ENCODE measurements at places on chromosomes 1 and 21.

DNA sequence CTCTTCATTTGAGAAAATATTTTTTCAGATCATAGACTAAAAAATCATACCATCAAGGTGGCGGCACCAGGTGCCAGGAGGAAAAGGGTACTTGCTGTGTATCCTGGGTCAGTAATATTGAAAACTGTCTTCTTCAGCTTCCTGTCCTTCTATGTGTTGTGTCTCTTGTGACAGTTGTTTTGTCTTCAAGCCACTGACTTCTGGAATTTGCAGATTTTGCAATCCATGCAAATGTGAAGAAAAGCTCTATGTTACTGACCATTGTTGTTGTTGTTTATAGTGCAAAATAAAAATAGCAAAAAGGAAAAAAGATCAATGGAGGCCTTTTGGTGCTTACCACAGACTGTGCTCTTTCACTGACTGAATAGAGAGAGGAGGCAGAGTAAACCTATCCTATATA lies 83.2 kb upstream of the RHOU start:
- DNase-seq: no peak

GRCh38 chr1:203165800-203166161 lies 9.8 kb downstream of the MYBPH start:
- no peak for DNase-seq

DNA sequence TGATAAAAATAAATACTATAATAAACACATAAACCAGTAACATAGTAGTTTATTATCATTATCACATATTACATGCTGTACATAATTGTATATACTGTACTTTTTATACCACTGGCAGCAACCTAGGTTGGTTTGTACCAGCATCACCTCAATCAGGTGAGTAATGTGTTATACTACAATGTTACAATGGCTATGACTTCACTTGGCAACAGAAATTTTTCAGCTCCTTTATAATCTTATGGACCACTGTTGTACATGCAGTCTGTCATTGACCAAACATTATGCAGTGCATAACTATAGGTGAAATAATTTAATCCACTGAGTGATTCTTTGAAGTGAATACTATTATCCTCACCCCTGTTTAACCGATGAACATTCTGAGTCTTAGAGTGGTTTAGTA lies 44.5 kb downstream of the TNFSF4 start:
- no peak for DNase-seq

DNA sequence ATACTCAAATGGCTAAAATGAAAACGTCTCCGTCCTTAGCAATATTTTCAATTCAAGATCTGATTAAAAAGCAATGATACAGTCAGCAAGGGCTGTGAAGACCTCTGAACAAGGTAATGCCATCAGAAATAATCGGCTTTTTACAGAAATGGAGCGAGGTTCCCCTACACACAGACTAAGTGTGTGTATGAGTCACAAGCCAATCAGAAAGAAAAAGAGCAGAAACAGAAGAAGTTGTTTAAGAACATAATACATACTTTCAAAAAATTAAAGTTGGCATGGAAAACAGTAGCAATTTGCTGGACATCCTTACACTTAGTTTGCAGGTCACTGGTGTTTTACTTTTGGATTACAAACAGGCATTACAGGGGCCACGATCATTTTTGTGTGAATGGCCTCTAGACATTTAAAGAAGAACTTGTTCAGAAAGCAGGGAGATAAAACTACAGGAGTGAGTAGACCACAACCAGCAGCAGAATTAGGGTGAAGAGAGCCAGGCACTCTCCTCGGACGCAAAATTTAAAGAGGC lies 350.0 kb upstream of the RUNX1 start:
- DNase-seq: no peak

GRCh38 chr1:227268943-227269342 lies 49.3 kb downstream of the CDC42BPA start:
- no peak for DNase-seq

DNA sequence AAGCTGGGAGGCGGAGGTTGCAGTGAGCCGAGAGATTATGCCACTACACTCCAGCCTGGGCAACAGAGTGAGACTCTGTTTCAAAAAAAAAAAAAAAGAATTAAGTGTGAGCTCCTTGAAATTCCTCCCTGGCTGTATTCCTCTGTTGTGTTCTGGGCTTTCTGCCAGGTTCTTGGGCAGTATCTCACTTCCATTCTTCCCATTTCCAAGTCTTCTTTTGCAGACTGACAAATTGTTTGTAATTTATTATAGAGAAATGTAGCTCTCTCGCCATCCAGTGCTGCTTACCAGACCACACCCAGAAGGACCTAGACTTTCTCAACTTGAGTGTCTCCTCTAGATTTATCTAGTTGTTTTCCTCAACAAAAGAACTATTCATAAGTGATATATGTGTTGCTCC lies 105.0 kb upstream of the ADGRL2 start:
- DNase-seq: no peak

DNA sequence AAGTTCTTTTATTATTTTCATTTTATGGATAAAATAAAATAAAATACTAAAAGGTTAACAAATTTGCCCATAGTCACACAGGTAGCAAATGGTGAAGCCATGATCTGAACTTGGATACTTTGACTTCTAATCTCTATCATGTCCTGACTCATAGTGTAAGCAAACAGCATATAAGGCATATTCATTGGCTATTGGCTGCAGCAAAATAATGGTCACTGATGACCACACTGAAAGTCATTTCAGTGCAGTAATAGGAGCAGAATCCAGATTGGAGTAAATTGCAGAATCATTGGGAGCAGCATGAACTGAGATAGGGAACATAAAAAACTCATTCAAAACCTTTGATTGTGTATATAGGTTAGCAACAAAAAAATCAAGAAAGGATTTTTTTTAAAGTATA lies 262.9 kb downstream of the PLA2G4A start:
- DNase-seq: no peak

- no peak for DNase-seq
Observed at GRCh38 chr1:2941907-2942306, 79.4 kb upstream of the ACTRT2 start.

DNA sequence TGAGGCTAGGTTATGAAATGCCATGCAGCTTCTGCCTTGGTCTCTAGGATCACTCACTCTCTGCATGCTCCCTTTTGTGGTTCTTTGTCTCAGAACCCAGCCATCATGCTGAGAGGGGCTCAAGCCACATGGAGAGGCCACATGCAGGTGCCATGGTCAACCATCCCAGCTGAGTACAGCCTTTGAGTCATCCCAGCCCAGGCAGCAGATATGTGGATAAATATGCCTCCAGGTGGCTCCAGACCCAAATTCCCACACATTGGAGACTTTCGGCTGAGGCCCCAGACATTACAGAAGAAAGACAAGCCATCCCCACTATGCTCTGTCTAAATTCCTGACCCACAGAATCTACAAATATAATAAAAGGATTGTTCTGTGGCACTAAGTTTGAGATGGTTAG lies 102.0 kb downstream of the LHX9 start:
- no peak for DNase-seq

GRCh38 chr1:87174724-87175245 lies 153.9 kb upstream of the LMO4 start:
- no peak for DNase-seq

DNA sequence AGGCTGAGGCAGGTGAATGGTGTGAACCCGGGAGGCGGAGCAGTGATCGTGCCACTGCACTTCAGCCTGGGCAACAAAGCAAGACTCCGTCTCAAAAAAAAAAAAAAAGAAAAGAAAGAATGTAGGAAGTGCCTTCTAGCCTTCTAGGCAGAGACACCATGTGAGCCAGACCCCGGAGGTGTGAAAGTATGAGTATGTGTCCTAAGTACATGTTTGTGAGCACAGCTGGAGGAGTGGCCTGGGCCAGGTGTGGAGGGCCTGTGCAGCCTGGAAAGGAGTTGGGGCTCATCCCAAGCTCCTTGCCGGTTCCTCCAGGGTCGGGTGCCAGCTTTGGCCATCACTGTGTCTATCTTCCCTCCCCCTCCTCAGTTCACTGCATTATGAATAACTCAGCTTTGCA lies 13.0 kb downstream of the SOX13 start:
- DNase-seq: no peak

DNA sequence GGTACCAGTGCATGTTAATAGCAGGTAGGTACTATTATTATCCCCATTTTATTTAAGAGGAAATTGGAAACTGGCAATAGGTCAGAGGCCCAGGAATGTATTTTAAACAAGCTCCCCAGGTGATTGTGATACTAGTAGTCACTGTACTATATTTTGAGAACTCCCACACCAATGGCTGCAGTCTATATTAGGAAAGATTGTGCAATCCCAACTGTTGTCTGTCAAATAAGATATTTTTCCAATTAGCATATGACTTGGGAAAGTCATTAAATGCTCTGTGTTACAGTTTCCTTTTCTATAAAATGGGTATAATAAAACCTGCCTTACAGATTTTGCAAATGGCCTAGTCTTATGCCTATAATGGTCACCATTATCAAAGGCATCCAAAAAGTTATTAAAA lies 94.2 kb upstream of the DMRTA2 start:
- DNase-seq: no peak

- no peak for DNase-seq
Observed at GRCh38 chr1:4394366-4394765, 260.0 kb upstream of the AJAP1 start.

GRCh38 chr1:151963288-151963687 lies 30.4 kb downstream of the S100A10 start:
- no peak for DNase-seq

- no peak for DNase-seq
Observed at GRCh38 chr1:190154744-190155143, 322.9 kb downstream of the BRINP3 start.
